ENCODE measurements at places on chromosomes 16 and 17.

- no peak for DNase-seq
Measured at GRCh38 chr16:64808474-64808873, 313.4 kb downstream of the CDH11 start.

GRCh38 chr17:21209511-21210175 is 4.3 kb downstream of the TMEM11 start:
- DNase-seq, result no peak

DNA sequence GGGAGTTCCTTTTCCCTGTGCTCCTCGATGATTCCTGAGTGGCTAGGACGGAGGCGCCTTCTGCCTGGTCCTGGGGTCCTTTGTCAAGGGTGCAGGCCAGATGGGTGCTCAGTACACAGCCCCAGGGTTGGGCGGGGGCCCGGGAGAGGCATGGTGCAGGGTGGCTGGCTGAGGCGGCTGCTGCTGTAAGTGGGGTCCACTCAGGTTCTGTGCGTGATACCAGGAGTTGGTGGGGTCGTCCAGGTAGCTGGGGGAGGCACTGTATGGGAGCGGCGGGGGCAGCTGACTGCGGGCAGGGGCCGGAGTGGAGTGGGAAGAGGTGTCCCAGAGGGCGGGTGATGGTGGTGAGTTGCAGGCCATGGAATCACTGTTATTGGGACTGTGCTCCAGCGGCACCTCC is 3.6 kb downstream of the DLX3 start:
- no peak for DNase-seq

DNA sequence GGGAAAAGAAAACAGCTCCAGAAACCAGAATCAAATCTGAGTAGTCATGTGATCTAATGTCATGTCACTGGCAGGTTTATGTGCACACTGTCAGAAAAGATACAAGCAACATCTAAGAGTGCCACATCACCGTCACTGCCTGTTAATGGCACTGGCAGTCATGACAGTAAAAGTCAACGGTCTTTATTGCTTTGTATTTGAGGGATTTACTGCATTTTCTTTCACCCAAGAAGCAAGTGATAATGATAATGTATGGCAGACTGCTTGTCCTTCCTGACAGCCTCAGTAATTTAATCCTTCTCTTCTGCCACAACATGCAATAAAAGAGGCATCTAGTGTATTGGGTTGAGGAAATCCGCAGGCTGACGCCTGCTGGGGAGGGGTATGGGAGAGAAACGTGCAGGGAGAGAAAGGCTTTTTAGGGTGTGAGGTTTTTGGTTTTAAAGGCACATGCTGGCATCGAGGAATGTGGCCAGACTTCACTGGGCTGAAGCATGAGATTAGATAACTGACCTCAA is 92.4 kb downstream of the RPGRIP1L start:
- no peak for DNase-seq

- no peak for DNase-seq
Measured at GRCh38 chr17:77828749-77829539, 129.6 kb upstream of the TNRC6C start.

DNA sequence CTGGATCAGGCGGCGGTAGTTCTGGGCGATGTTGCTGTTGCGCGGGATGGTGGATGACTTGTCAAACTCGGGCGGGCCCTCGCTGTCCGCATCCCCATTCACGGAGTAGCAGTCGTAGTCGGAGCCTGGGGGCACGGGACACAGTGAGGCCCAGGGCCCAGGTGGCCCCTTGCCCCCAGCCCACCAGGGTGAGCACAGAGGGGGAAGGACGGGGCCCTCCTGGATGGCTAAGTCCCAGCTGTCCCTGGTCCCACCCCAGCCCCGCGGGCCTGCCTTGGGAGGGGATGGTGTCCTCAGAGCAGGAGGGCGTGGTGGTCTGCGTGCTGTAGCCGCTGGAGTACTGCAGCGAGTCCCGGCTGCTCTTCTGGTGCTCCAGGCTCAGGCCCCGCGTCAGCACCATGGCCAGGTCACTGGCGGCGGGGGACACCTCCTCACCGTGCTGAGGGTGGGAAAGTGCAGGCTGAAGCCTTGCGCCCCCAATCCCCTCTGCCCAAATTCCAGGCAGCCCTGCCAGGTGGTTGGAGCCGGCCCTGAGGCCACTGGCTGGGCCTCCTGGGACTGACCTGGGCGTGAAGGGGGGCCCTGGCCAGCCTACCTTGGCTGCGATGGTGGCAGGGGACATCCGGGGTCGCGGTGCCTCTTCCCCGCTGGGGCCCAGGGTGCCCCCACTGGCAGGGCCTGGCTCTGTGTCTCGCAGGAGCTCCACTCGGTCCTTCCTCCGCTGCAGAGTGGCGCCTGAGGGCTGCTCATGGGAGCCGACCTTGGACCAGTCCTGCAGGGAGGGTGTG is 18.2 kb downstream of the IL34 start:
- DNase-seq, result no peak

DNA sequence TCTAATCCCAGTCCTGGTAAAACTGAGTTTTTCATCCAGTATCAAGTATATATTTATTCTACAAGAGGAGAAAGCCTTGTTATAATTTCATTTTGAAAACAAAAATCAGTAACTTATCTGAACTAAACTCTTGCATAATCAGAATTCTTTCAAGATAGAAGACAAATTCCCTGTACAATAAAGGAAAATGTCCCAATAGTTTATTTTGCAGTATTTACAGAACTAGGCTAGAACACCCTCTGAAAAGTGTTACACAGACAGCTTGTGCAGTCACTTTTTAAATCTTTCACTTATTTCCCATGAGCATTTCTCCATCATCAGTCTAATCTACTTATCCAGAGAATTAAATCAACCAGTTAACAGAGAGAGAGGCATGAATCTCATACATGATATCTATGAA is 48.5 kb downstream of the SPOP start:
- DNase-seq, result no peak

All from stimulated activated CD4-positive, alpha-beta T cell treated with anti-CD3 and anti-CD28 coated beads, Interleukin-4, amount 100 ng/mL, for 24 hours (primary cell).